ENCODE measurements at places on chromosomes 7 and 10.

DNA sequence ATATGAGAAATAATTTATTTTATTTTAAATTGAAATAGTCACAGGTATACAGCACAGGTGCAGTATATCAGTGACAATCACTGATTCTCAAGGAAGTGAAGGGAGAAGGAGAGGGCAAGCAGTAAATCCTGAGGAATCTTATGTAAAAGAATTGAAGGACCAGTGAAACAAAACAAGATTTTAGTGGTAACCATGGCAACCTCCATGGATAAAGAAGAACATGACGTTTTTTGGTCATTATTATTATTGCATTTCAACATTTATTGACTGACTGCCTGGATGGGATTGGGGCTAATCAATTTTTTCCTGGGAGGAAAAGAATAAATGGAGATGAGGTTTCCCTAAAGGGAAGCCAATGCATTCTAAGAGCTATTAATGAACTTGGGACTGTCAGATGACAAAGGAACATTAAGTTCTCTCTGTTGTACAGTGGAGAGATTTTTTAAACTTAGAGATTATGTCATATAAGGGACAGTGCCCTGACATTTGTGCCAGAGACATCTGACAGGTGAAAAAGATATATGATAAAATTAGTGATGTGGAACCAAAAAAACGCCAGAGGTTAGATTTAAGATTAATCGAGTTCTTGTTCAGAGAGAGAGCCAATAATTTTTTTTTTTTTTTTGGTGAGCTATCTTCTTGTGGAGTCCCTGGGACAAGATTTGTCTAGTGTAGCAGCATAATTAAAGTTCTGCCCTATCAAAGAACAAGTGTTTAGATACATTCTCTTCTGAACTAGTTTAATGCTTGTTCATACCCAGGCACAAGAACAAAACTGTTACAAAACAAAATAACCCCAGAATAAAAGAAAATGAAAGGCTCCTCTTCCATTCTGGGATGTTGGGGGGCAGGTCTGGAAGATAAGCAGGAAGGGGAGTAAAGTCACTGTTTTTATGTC is 279.9 kb downstream of the CSTF2T start:
- no peak overlapping the region for H3K27ac ChIP-seq
- no peak for DNase-seq
- no peaks in the 10 kb centered on the region for H3K27me3 ChIP-seq
- no peak overlapping the region for H3K4me3 ChIP-seq
- peaks cover 1% of the 10 kb centered on the region for H3K4me1 ChIP-seq

- peak overlapping the region; percentile 92 for H3K27ac ChIP-seq
- H3K27me3 ChIP-seq, result no peaks in the 10 kb centered on the region
- no peaks in the 10 kb centered on the region for H3K36me3 ChIP-seq
- DNase-seq, result no peak
- no peak overlapping the region for H3K4me3 ChIP-seq
Observed at GRCh38 chr10:88062798-88063472, 199.5 kb downstream of the PTEN start.

GRCh38 chr7:37108615-37109014 is 340.0 kb downstream of the ELMO1 start:
- peaks cover 1% of the 10 kb centered on the region for H3K36me3 ChIP-seq
- H3K4me3 ChIP-seq, result no peak overlapping the region
- H3K27ac ChIP-seq, result no peak overlapping the region
- peaks cover 13% of the 10 kb centered on the region for H3K4me1 ChIP-seq
- DNase-seq, result no peak

DNA sequence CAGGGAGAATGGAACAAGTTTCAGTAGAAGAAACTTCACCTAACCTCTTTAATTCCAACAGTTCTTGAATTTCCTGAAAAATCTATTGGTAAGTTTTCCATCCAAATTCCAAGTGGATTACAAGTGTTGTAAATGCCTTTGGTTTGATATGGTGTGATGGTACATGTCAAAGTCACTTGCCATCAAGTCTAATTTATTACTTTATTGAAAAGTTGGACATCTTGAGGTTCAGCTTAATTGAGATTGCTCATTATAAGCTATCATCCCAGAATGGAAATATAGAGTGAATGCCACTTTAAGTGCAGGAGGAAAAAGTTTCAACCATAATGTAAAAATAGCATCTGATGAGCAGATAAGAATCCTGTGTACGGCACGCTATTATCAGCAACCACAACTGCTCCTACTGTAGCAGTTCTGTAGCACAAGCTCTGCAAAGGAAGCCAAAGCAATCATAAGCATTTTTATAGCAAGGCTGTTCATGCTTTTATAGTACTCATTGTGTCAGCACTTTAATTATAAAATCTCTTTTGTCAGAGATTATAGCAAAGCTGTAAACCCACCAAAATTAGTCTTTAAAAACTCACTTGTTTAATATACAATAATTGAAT is 991.8 kb upstream of the PHF14 start:
- no peak overlapping the region for H3K27ac ChIP-seq
- no peak for DNase-seq
- H3K27me3 ChIP-seq, result no peaks in the 10 kb centered on the region

GRCh38 chr7:46237466-46237865 is 316.4 kb upstream of the IGFBP3 start:
- H3K36me3 ChIP-seq, result no peaks in the 10 kb centered on the region
- DNase-seq, result no peak
- H3K27me3 ChIP-seq, result no peaks in the 10 kb centered on the region
- no peak overlapping the region for H3K4me3 ChIP-seq
- no peaks in the 10 kb centered on the region for H3K4me1 ChIP-seq

GRCh38 chr7:134690016-134690415 is 43.4 kb downstream of the BPGM start:
- H3K4me3 ChIP-seq, result no peak overlapping the region
- peaks cover 2% of the 10 kb centered on the region for H3K4me1 ChIP-seq
- H3K27ac ChIP-seq, result no peak overlapping the region
- no peaks in the 10 kb centered on the region for H3K36me3 ChIP-seq
- DNase-seq, result no peak

- no peaks in the 10 kb centered on the region for H3K27me3 ChIP-seq
- peaks cover 18% of the 10 kb centered on the region for H3K4me1 ChIP-seq
- H3K36me3 ChIP-seq, result peaks cover 25% of the 10 kb centered on the region
- H3K4me3 ChIP-seq, result no peak overlapping the region
- no peak overlapping the region for H3K27ac ChIP-seq
- no peak for DNase-seq
Observed at GRCh38 chr7:55174856-55175255, 156.0 kb downstream of the EGFR start.

DNA sequence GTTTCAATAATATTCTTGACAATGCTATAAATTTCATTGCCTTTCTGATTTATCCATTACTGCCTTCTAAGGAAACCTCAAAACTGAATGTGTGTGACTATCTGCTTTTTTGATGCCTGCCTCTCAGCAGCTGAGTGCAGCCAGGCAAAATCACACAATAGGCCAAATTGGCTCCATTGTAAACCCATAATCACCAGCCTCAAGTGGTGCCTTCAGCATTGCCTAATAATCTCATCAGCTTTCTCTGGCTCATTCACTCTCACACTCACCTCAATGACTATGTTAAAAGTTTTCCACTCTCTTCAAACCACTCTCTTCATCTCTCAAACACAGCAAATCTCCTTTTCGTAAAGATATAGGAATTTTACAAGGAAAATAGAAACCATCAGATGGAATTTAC is 182.5 kb upstream of the COL1A2 start:
- peaks cover 7% of the 10 kb centered on the region for H3K27me3 ChIP-seq
- H3K36me3 ChIP-seq, result no peaks in the 10 kb centered on the region
- H3K4me3 ChIP-seq, result no peak overlapping the region

- no peak overlapping the region for H3K4me3 ChIP-seq
- H3K27me3 ChIP-seq, result no peaks in the 10 kb centered on the region
- H3K4me1 ChIP-seq, result no peaks in the 10 kb centered on the region
- no peak overlapping the region for H3K27ac ChIP-seq
- DNase-seq, result no peak
Observed at GRCh38 chr10:109592391-109592790, 330.9 kb downstream of the XPNPEP1 start.
